ENCODE measurements at places on chromosomes 2 and 18.
A peak's percentile ranks its signal among the peaks of the same experiment; 100 is the strongest.

DNA sequence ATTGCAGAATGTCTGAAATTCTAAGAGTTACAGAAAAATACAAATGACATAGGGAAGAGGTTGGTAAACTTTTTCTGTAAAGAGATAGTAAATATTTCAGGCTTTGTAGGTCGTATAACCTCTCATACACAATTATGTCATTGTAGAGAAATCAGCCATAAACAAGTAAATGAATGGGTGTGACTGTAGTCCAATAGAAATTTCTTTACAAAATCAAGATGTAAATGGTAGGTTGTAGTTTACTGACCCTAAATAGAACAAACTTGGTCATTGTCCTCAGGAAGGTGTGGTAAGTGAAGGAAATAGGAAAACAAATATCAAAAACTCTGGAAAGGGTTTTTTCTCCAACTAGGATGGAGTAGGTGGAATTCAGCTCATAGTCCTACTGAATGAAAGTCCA, 415.5 kb upstream of the SPHKAP start:
- no peak for DNase-seq

DNA sequence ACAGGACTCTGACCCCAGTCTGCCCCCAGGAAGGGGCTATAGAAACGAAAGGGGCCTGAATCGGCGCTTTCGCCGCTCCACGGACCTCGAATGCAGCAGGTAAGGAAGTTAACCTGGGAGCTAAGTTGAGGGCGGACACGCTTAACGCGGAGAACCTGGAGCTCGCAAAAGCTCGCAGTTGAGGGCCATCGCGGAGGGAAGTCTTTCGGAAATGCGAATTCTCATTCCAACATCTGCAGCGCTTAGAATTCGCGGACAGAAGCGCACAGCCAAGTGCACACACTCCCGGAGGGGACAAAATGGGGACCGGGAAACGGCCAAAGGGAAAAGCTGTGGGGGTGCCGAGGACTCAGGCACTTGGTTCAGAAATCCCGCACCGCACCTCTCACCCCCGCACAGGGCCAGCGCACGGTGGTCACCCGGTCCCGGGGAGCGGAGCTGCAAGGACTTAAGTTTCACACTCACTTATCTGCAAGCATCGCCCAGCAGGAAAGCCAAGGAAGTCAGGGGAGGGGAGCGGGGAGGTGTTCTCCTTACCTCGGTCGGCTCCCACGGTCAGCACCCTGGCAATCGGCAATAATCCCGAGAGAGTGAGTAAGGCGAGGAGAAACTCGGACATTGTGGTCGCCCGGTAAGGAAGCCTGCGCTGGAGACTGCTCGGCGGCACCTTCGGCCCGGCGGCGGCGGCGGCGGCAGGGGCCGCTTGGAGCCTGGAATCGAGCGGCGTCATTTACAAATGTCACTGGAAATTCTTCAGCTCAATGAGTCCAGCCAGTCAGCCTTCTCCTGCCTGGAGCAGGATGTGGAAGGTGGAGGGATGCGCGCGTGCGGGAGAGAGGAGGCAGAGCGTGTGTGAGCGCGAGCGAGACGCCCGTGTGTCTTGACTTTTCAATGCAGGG, 456 bp downstream of the LRP1B start:
- peak; percentile 1 for DNase-seq

- DNase-seq = no peak
Measured at GRCh38 chr2:186068139-186068801, 329.7 kb downstream of the FSIP2 start.

GRCh38 chr2:150167711-150168110, 319.8 kb downstream of the RND3 start:
- no peak for DNase-seq

GRCh38 chr2:68426848-68427579, 40.1 kb downstream of the FBXO48 start:
- DNase-seq = no peak

GRCh38 chr2:134079373-134079772, 174.5 kb upstream of the MGAT5 start:
- no peak for DNase-seq

GRCh38 chr2:229591611-229592010, 122.7 kb downstream of the DNER start:
- peak; percentile 3 for DNase-seq

DNA sequence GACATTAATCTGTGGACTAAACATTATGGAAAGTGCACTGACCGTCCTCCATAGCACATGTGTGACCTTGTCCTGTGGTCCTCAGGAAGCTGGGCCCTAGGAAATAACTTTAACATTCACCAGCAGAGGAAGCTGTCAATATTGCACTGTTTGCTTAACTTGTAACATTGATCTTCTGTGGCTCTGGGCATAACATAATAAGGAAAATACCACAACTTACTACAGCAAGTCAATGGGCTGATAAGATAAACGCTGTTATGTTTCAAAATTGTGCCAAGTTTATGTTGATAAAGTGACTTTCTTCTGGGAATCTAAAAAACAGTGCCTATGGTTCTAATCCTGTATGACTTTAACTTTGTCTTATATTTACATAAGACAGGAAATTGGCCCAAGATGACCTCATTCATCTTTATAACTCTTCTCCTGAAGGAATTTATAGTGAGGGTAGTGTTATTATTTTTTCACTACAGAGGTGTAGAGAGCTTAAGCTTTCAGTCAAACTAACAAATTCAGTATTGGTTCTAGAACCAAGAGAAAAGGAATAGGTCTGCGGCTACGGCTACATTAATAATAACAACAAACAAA, 113.7 kb upstream of the MAP4K3 start:
- no peak for DNase-seq

DNA sequence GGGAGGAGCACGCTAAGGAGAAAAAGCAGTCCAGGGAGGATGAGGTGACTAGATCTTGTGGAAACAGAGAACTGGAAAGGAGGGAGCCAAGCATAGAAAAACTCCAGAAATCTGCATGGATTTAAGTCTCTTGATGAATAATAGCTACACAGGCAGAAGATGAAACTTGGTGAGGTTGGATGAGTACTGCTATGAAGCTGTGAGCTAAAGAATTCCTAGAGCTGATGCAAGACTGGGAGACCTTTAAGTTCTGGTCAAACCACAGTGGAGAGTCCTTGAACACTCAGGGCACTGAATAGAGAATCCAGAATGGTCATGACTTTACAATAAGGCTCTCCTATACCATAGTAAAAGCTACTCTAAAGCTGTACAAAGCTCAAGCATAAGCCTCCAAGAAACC, 18.4 kb upstream of the PIEZO2 start:
- DNase-seq = no peak

GRCh38 chr18:79111483-79111882, 42.3 kb downstream of the ATP9B start:
- no peak for DNase-seq

GRCh38 chr2:15521641-15522181, 39.4 kb downstream of the NBAS start:
- DNase-seq = no peak

DNA sequence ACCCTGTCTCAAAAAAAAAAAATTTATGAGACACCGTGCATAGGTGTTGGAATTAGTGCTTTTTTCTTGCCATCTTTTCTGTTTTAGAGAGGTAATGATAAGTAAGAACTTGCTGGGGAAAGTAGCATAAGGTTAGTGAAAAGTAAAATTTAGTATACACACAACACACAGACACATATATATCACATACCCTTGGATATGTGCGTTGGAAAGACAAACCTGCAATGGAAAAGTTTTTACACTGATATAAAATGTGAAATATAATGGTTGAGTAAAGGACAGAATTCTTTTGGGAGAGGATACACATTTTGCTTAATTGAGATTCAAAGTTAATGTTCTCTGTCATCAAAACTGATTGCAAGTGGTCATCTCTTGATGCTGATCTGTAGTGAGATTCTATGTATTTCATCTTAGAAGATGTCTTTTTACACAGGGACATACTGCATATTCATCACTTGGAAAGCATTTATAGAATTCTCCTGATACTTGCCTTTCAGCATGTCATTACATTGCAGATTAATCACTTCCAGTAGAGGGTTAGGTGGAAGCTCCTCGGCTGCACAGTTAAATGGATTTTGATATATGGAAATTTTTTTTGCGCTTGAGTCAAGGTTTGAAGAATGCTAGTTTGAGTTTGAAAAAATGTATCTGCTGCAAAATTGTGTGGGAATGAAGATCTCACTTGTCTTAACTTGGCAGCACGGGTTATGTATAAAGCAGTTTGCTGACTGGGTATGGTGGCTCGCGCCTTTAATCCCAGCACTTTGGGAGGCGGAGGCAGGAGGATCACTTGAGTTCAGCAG, 13.5 kb downstream of the PPP1CB start:
- DNase-seq = no peak

- no peak for DNase-seq
Measured at GRCh38 chr2:120746144-120746543, 10.5 kb downstream of the GLI2 start.

DNA sequence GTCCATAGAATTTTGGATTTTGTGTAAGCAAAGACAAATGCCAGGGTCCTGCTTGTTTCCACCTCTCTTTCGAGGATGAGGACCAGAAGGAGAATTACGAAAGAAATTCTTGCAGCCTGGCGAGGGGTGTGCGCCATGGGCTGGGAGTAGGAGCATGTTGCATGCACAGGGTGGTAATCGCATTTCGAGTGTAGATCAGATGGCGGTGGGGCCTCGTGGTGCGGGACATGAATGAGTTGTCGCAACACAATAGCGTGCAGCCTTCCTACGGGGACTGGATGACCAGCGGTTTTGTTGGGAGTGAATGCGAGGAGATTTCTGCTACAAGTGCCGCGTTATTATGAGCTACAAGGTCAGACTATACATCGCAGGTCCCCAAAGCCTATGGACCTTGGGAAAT, 4.2 kb upstream of the EN1 start:
- no peak for DNase-seq

GRCh38 chr2:65789923-65790675, 357.7 kb upstream of the SPRED2 start:
- no peak for DNase-seq

All from DMS79 treated with DMSO at 0.1 percent for 48 hours (cell line).